ENCODE measurements at places on chromosomes 1 and 21.

DNA sequence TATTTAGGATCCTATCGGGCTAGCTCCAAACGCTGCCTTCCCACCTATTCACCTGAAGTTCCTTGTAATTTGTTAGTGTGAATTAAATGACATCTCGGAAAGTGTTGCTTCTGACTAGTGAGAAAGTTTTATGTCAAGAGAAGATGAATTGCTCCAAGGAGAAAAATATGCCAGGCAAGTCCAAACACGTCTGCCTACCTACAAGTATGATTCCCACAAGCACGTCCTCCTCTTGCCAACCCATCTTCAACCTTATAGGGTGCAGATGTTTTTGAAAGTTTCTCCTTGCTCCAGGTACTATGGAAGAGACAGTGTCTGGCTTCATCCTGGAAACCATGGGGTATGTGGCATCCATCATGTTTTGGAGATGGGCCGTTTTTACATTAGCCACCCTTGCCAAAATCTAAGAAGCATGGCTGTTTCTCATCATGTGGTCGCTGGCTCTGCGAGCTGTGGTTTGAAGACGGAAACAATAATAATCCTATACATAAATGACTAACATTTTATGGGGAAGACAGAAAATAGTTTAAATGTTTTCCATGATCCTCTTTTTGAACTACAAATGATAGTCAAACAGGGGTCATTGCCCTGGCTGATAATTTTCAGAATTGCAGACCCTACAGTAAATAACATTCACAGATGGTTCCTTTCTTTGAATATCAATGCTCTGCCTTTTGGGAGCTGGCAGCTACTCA is 505.8 kb downstream of the SMYD3 start:
- no peak for DNase-seq

DNA sequence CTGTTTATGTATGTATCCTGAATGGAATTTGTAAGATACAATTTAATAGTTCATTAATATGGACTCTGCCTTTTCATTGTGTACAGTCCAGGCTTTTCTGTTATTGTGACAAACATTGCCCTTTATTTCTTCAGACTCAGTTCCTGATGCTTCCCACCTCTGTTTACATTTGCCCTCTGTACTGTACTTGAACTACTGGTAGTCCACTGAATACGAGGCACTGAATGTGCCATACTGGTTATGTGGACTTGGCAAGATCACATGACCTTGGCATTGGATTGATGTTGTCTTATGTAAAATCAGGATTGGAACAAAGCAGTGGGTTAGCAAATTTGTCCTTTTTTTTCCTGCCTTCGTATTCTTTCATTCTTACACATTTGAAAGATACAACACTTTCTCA is 27.8 kb downstream of the RALGPS2 start:
- no peak for DNase-seq

GRCh38 chr1:180358649-180359048 is 128.6 kb downstream of the LHX4 start:
- no peak for DNase-seq

DNA sequence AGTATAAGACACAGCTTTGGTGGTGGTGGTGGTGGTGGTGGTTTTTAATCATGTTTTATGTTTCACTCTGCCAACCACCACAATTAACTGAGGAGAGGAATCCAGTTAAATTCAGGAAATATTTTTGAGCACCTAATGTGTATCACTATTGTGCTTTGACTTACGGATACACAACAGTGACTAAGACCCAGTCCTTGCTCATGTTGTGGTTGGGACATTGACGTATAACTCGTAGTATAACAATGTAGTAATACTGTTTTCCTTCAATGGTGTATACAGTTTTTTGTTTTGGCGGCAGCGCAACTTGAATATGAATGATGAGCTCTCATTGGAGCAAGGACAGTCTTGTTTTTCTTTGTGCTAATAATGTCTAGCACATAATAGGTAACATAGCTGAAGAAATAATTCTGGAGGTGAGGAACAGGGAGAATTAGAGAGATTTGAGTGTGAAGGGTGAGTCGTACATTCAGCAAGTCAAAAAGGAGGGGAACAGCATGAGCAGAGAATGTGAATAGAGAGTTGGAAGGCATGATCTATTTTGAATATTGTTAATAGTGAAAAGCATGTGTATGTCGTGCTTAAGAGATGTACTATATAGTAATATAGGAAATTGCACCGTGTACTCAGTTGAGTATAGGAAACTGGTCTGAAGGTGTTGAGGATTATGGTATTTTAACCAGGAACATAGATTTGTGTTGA is 5.5 kb downstream of the CACYBP start:
- DNase-seq, result no peak

DNA sequence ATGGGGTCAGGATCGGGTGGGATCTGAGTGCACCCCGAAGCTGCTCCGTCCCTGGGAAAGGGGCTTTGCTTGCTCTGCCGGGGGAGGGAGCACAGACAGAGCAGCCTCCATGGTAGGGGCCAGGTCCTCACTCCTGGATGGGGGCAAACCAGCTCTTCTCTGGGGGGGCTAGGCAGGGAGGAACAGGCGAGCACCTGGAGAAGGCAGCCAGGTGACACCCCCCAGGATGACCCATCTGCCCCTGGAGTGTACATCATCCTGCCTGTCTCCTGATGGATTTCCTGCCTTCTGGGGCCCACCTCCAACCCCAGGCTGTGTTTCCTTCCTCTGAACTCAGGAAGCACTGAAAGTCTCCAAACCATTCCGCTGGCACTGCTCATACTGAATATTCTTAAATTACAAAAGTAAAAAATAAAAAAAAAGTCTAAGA is 248.0 kb downstream of the RHOU start:
- DNase-seq, result no peak

DNA sequence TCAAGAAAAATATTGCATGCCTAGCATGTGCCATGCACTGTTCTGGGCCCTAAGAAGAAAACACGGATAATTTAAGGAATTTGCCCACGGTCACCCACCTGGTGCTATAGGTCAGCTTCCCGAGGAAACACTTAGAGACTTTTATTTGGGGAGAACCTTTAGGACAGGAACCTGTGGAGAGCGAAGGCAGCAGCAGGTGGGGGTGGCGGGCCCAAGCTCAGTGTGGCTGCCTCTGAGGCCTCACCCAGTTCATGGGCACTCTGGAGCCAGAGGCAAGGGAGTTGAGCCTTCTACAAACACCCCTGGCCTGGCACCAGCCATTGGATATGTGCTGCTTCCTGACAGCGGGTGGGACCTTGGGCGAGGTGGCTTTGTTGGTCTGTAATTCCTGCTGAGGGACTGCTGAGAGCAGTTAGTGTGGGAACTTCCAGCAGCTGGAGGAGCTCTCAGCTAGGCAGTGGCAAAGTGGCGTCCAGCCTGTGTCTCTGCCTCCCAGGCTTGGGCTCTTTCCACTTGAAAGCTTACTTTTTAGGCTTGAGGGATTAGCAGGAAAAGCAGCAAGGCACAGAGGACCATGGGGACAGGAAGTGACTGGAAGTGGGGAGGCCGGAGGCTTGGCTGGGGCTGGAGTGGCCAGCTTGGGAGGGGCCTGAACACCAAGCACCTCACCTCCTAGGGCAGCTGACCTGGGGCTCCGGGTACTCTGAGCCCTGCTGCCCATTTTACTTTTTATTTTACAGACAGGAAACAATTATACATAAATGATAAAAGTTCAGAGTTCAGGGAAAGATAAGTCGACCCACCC is 19.1 kb downstream of the MRPL37 start:
- no peak for DNase-seq

DNA sequence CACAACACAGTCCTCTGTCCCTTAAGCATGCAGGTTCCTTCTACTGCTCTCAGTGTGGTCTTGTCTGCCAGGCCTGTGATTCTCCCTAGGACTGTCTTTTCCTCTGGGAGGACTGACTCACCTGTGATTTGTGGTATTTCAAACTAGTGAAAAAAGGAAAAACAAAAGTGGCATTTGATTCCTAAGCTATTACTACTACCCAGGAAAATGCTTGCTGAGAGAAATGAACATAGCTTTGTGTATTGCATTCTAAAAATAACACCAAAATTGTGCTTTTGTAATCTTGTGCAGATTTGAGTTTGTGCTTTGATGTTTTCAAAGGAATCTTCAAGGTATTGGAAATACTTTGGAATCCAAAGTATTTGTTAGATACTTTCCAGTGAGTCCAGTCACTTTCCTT is 57.0 kb downstream of the GPR161 start:
- DNase-seq, result no peak

DNA sequence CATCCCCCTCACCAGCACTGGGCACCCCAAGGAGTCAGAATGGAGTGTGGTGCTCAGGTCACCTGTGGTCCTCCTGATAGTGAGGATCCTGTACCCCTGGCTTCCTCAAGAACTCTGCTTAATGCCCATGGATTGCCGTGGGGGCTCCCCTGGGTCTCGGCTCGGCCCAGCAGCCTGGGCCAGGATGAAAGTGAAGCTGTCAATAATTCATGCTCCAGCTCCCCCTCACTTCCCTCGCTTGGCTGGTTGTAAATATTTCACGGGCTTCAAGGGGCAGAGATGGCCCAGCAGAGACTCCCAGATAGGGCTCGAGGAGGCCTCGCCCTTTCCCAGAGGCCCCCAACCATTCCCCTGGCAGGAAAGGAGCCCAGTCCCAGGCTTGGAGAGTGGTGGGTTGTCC is 42.6 kb upstream of the KCNA10 start:
- DNase-seq, result no peak

DNA sequence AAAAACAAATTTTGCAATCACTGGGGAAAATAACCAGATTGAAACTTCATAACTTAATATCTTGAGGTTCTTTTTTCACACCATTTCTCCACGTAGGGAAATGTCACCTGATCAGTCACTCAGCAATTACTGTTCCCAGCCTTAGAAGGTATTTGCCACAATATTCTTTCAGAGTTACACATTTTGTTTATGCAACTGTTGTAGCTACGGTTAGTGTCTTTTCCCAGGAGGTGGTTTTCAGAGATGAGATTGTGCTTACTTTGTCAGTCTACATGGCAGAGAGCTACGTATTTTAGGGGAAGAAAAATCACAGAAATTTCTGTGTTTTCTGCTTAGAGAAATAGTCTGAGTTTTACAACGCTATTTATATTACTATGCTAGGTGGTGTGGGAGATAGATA is 792.8 kb upstream of the B3GALT2 start:
- no peak for DNase-seq

DNA sequence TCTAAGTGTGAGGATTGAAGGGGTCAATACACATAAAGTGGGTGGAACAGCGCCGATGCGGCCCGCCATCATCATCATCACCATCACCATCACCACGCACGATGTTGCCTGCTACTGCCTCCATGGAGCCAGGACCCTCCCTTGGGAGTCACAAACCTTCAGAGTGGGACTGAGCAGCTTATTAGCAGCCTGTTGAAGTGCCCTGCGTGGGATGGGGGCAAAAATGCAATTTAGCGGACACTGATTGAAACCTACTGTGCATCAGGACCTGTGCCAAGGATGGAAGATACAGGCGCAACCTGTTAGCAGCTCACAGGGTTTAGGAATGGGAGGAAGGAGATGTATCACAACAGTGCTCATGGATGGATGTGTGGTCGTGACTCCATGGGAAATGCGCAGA is 26.7 kb downstream of the STPG1 start:
- no peak for DNase-seq

DNA sequence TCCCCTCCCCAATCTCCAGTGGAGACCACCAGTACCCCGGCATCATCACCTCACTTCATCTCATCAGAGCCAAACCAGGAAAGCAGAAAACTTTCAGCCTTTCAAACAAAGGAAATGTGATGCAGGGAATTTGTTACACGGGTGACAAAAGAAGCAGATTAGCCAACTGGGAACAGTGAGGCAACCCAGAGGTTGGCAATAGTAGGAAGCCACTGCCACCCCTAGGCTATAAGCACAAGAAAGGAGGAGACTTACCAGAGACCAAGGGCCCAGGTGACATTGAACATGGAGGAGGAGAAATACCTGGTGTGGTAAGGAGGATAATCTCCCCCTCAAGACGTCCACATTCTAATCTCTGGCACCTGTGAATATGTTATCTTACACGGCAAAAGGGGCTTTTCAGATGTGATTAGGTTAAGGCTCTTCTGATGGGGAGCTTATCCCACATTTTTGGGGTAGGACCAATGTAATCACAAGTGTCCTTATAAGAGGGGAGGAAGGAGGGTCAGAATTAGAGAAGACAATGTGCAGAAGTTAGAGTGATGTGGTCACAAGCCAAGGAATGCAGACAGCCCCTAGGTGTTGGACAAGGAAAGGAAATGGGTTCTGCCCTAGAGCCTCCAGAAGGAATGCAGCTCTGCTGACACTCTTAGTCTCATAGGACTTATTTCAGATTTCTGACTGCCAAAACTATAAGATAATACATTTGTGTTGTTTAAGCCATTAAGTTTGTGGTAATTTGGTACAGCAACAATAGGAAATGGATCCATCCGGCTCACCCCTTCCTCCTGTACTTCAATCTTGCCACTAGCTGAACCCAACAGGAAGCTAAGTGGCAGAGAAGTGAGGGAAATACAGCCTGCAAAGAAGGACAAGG is 83.6 kb upstream of the VAV3 start:
- DNase-seq, result no peak

- no peak for DNase-seq
Measured at GRCh38 chr1:31064718-31065309, 703 bp downstream of the PUM1 start.

- DNase-seq, result peak; percentile 85
Measured at GRCh38 chr1:98661544-98662355, at the start of gene SNX7. Gene SNX7 (plus strand): TSS chr1:98661721. CDS start chr1:98661732, 11 bp downstream.

DNA sequence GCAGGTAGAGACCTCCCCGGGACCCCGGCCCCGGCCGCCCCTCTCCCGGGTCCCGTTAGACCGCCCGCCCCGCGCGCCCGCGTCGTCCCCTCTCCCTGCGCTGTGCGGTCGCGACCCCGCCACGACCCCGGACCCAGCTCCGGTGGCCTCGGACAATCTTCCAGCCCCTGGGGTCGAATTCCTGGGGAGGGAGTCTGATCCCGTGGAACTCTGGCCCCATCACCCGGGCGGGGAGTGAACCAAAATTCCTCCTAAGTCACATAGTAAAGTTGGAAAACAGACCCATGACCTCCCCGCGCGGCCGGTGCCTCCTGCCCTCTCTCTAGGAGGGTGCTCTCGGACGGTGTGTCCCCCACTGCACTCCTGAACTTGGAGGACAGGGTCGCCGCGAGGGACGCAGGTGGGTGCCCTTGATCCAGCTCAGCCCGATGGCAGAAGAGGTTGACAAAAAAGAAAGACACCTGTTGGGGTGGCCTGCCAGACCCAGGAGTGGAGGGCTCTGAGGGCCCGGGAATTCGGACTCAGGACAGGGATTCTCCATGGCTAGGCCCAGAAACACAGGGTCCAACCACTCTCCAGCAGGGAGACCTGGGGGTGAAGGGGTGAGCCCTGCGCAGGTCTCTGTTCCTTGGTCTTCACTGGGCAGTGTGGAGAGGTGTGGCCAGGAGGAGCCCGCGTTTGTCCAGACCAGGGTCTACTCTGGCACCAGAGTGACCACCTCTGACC is 451 bp downstream of the ADAMTSL4 start:
- DNase-seq, result no peak

GRCh38 chr1:69373520-69373919 is 194.2 kb upstream of the LRRC7 start:
- no peak for DNase-seq

DNA sequence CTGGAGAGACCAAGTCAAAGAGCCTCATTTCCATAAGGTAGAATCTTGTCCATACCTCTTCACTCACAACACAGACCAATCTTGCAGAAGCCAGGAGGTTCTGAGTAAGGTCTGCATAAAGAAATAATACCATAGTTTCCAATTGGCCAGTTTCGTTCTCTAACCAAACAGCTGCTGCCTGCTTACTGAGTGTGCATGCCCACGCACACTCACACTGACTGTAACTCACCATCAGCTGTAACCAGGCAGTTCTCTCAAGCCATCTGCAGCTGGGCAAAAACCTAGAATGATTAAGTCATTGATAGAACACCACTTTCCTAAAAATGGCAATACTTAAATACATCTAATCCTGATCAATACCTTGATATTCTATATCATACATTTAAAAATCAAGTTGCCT is 106.6 kb upstream of the VAV3 start:
- no peak for DNase-seq

- DNase-seq, result no peak
Measured at GRCh38 chr1:211676106-211676583, 724 bp upstream of the NEK2 start.

Measured in progenitor cell of endocrine pancreas (in vitro differentiated cells).